CD14-positive monocyte (primary cell): ENCODE measurements at places on chromosomes 5 and 9.

- DNase-seq, result no peak
Measured at GRCh38 chr5:10533226-10533625, 30.6 kb upstream of the ANKRD33B start.

GRCh38 chr5:14028938-14029584 is 84.6 kb upstream of the DNAH5 start:
- DNase-seq, result no peak

- no peak for DNase-seq
Measured at GRCh38 chr9:95999390-95999789, 123.9 kb downstream of the ERCC6L2 start.

DNA sequence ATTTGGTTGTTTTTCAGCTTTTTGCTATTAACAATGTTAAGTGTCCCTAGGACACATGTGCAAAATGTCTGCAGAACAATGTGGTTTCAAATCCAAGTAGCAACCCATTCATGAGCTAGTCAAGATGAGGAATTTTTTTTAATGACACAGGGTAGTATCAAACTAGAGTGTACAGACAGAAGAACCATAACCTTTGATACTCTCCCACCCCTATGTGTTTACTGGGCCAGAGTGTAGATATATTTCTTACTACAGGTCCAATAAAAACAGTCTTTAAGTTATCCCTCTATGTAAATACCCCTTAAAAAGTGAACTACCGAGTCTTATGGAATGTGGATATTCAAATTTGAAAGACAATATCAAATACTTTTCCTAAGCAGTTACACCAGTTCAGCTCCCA is 45.6 kb downstream of the AUH start:
- DNase-seq, result no peak

DNA sequence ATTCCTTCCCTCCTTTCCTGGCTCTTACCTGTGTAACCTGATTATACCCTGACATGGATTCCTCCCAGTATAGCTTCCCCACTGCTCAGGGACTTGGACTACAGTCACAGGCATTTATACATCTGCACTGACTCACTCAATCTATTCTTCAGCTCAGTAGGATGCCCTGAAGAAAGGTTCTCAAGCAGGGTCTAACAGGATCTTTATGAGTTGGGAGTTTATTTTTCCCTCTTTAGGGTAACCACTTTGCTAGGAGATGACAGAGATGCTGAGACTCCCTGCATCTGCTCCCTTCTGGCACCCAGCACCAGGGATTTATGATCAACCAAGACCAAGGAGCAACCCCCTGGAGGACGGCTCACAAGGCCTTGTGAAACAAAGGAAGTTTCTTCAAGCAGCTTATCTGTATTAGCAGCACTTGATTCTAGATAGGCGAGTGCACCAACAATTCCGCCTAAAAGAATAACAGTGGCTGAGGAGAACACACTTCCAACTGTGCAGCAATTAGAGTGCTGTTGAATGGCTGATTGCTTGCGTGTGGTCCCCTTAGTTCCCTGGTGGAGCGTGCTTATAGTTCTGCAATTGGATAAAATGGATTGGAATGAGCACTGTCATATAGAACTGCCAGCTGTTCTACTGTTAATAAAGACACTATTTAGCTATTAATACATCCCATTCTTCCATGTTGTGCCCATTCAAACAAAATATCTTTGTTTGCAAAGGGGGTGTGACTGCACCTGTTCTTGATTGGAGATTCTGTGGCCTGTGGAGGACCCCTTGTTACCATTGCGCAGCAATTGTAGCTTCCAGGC is 482.6 kb downstream of the ZNF608 start:
- no peak for DNase-seq

GRCh38 chr5:39428640-39429039 is 3.9 kb upstream of the DAB2 start:
- DNase-seq, result no peak
